ENCODE measurements at places on chromosomes 7 and 10.

GRCh38 chr10:133100706-133101415 is 13.1 kb downstream of the ADGRA1 start:
- peak; percentile 17 for DNase-seq

GRCh38 chr10:3825862-3826351 is 40.9 kb upstream of the KLF6 start:
- DNase-seq, result no peak

DNA sequence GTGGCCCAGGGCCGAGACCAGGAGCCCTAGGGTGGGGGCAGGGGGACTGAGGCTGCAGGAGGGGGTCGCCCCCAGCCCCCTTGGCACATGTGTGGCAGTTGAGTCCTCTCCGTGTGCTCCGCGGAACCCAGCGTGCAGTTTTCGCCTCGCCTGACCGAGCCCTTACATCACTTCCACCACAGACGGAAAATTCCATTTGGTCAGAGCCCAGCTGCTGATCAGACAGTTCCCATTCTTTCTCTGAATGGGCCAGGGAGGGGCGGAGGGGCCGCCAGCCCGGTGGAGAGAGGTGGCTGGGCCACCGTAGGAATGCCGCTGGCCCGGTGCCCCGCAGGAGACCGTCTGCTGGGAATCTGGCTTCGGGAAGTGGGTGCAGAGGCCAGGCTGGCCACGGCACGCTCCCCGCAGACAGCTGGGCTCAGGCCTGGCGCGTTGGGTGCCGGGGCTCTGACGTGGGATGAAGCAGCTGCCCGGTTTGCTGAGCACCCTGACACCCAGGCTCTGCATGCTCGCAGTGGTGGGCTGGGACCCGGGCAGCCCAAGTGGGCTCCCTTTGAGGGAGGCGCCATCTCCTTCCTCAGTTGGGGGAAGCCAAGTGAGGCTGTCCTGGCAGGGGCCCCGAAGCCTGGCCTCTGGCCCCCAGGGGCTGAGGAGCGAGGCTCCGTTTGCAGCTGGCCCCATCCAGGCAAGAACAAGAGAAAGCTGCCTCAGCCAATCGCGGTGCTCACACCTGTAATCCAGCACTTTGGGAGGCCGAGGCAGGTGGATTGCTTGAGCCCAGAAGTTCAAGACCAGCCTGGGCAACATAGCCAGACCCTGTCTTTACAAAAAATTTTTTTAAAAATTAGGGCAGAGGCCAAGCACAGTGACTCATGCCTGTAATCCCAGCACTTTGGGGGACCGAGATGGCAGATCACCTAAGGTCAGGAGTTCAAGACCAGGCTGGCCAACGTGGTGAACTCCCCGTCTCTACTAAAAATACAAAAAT is 9.9 kb downstream of the TTYH3 start:
- peak; percentile 92 for DNase-seq

DNA sequence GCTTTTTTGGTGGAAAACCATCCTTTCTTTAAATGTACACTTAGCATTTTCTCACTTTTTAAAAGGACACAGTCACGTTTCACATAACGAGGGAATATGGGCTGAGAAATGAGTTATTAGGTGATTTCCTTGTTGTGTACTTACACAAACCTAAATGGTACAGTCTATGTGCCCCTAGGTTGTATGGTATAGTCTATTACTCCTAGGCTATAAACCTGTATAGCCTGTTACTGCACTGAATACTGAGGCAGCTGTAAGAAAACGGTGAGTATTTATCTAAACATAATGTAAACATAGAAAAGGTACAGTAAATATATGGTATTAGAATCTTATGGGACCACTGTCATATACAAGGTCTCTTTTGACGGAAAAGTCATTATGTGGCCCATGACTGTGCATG is 913.5 kb upstream of the GHITM start:
- no peak for DNase-seq

- DNase-seq, result peak; percentile 37
Observed at GRCh38 chr10:48681740-48682139, 2.9 kb upstream of the WDFY4 start.

GRCh38 chr7:55172881-55173609 is 154.2 kb downstream of the EGFR start:
- DNase-seq, result no peak

DNA sequence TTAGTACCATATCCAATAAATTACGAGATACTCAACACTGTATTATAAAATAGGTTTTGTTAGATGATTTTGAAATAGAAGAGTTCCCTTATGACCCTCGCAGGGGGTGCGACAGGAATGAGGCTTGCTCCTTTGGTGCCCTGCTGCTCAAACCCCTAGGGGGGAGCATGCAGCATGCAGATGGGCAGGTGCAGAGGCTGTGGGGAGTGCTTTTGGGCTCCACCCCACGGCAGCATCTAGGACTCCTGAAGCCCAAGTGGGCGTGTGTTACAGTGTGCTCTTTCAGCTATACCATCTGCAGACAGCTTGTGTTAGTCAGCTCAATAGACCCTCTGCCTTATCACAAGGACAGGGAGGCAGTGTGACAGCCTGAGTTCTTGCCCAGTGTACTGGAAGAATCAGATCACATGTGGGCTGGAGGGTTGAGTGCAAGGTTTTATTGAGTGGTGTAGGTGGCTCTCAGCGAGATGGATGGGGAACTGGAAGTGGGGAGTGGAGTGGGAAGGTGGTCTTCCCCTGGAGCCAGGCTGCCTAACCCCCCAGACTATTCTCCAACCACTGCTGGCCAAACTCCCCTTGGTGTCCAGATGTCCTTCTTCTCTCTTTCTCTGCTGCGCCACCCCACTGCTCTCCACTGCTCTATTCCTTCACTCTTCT is 3.1 kb upstream of the MRC1 start:
- peak; percentile 35 for DNase-seq

- no peak for DNase-seq
Observed at GRCh38 chr7:1986366-1987083, 246.2 kb downstream of the MAD1L1 start.
